ENCODE measurements at places on chromosomes 5 and 9.

- no peak for DNase-seq
Measured at GRCh38 chr5:114237766-114238165, 124.1 kb upstream of the KCNN2 start.

GRCh38 chr5:79567926-79568549 lies 44.2 kb upstream of the TENT2 start:
- no peak for DNase-seq

DNA sequence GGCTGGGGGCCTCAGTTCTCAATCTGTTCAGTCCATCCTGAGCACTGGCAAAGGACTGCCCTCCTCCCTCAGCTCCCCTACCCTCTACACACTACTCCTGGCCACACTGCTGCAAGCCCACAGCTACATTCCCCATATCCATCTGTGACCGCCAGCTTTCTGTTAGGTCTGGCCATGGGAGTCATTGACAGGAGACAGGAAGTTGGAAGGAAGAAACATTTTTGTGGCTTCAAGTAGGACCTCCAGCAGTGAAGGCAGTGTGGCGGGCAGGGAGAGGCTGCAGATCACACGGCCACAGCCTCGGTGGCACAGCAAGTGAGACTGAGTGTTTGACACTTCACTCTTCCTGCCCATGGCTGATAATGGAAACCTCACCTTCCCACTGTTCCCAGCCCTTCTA lies 55.9 kb downstream of the SECISBP2 start:
- no peak for DNase-seq

- DNase-seq = no peak
Measured at GRCh38 chr9:691825-692400, 149.6 kb upstream of the DMRT1 start.

GRCh38 chr5:76500633-76501393 lies 97.7 kb downstream of the IQGAP2 start:
- no peak for DNase-seq

DNA sequence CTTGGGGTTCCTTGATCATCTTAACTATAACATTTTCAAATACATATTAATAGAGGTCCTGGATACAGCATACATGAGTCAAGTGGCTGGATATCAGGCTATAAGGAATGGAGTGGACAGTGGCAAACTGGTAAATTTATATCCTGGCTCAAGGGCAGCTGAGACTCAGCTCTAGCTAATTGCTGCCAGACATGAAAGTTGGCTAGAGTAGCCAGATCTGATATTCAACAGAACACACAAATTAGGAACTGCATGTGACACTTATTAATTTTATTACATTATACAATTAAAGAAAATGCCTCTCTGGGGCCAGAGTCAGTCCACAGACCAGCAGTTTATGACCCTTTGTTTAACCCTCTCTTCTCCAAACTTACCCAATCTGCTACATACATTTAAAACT lies 206.5 kb downstream of the KCTD16 start:
- no peak for DNase-seq

DNA sequence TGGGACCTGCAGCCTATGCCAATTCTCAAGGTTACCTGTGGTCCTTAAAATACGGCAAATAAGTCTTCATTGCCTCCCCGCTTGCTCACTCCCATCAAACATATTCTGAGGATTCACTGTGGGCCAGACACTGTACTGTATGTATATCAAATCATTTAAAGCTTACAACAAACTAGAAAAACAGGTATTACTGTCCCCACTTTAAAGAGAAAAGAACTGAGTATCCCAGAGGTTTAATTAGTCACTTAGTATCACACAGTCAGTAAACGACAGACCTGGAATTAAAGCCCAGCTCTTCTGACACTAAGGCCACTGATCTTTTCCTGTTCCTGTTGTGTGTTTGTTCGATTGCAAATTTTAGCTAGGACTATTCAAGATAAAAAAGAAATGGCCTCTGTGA lies 248.2 kb downstream of the ACTL7B start:
- no peak for DNase-seq

GRCh38 chr9:106716820-106717219 lies 146.1 kb upstream of the ZNF462 start:
- DNase-seq = no peak

GRCh38 chr5:179264783-179265513 lies 80.3 kb downstream of the ADAMTS2 start:
- no peak for DNase-seq
